ENCODE measurements at places on chromosomes 13 and 19. TPM values are rescaled to one million over a fixed set of nuclear protein-coding genes. Genes with fewer than 3 reads are reported as not detected.
A peak's percentile ranks its signal among the peaks of the same experiment; 100 is the strongest.

DNA sequence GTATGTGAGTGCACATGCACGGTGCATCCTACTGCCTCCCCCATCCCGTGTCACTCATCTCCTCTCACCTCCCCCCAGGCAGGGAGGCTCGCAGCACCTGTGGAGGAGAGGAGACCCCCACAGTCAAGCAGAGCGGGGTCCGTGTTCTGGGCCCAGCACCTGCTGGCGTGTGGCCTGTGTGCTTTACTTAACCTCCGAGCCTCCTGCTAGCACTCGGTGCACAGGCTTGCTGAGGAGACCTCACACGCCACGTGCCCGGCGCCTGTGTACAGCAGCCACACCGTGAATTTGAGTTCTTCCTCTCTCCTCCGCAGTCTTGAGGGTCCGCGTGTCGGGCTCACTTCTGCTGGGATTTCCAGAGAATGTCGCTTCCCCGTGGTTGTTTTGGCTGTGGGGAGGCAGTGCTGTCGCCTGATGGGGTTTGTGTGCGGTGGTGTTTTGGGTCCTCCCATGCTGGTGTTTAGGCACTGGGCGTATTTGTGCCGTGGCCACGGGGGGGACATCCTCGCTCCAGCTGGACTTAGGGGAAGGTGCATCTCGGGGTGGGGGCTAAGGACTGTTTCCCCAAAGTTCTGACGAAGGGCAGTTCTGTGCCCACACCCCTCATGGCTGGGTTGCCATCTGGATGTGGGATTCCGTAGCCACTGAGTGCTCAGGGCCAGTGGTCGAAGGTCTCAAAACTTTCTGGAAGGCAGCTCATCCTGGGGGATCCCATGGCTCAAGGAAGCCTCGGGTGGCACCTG, 34.8 kb upstream of the TMEM255B start:
- DNase-seq, result no peak

DNA sequence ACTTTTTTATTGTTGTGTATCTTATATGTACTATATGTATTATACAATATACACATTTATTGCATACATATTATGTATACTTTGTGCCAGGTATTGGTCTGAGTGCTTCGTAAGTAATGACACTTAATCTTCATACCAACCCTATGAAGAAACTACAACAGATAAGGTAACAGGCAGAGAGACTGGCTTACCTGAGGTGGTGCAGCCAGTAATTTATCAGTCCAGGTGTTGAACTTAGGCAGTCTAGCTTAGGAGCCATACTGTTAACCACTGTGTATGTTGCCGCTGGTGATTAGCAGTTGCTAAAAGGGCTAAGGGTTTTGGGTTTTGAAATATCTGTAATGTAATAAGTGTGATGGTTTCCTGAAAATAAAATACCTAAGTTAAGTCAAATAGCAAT, 53.6 kb upstream of the KCTD4 start:
- no peak for DNase-seq

GRCh38 chr19:10190026-10190425, 4.7 kb downstream of the DNMT1 start:
- DNase-seq, result no peak

GRCh38 chr19:41869374-41869955, 7.6 kb upstream of the CD79A start:
- no peak for DNase-seq

DNA sequence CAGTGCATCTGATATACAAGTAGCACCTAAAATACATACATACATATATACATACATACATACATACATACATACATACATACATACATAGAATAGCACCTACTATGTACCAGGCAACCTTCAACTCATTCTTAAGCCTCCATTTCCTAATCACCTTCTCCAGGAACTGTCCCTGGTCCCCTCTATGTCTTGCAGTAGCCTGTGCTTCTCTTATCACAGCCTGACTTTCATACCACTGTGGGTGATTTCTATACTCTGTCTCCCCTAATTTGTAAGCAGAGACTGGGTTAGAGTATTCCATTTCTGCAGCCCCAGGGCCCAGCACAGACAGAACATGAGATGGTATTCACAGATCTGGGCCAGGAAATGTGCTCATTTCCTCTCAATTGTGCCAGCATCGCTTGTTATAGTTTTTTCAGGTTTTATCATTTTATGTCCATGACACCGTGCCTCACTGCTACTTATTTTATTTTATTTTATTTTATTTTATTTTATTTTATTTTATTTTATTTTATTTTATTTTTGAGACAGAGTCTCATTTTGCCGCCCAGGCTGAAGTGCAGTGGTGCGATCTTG, 14.2 kb upstream of the COLGALT1 start:
- no peak for DNase-seq

GRCh38 chr19:5394551-5395505, 54.2 kb upstream of the PTPRS start:
- no peak for DNase-seq

DNA sequence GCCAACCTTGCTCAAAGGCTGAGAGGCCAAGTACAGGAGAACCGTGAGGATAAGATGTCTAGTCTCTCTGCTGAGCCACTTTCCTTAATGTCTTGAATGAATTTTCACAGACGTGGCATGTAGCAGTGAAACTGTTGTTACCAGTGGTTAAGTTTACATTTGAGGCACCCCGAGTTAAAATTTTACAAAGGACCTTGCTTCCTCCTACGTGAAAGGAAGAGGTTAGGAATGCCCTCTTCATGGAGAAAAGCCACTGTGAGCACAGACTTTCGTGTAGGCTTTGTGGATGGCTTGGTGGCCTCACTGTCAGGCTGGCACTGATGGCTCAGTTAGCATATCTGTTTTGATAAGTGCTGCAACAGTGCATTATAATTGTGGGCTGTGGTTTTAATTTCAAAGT, 2.7 kb downstream of the GJB2 start:
- no peak for DNase-seq

DNA sequence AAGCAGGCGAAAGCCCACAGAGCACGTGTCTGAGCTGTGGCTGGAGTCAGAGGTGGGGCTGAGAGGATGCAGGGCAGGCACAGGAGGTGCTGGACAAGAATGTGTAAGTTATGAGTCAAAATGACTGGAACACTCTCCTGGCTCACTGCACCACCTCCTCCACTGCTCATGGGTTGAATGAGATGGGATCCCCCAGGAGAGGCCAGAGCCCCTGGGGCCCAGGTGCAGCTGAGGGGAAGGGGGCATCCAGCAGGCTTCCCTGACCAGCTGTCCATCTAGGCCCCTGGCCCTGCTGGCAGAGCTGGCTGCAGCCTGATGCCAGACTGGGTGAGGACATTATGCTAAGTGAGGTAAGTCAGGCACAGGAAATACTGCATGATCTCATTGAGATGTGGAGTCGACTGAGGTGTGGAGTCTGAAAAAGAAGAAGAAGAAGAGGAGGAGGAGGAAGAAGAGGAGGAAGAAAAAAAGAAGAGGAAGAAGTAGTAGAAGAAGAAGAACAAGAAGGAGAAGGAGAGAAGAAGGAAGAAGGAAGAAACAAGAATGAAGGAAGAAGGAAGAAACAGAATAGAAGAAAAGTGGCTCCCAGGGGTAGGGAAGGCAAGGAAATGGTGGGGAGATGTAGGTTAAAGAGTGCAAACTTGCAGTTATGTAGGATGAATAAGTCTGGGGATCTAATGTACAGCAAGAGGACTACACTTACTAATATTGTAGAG, 747.4 kb downstream of the UQCRFS1 start:
- DNase-seq, result no peak

DNA sequence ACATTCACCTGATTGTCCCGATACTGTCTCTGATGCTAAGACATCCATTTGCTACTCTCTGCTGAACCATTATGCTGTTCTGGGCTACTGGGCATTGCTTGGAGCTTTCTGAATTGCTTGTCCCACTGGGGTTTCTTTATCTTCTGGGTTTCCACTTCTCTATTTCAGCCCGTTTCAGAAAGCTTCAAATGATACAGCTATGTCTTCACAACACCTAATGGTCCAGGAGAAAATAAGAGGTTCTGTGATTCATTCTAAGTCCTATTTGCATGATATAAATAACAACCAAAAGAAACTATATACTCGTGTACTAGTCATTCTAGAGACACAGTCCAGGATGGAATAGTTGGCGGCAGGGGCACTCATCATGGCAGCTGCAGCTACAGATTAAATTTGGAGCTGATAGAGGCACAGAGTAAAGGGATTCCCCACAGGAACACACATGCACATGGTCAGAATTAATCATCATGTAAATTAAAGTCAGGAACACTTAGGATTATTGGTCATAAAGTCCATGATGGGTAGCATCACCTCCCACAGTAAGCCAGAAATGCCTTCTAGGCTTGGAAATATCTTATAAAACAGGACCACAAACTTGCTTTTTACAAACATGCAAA, 33.3 kb upstream of the SCEL start:
- DNase-seq, result no peak

DNA sequence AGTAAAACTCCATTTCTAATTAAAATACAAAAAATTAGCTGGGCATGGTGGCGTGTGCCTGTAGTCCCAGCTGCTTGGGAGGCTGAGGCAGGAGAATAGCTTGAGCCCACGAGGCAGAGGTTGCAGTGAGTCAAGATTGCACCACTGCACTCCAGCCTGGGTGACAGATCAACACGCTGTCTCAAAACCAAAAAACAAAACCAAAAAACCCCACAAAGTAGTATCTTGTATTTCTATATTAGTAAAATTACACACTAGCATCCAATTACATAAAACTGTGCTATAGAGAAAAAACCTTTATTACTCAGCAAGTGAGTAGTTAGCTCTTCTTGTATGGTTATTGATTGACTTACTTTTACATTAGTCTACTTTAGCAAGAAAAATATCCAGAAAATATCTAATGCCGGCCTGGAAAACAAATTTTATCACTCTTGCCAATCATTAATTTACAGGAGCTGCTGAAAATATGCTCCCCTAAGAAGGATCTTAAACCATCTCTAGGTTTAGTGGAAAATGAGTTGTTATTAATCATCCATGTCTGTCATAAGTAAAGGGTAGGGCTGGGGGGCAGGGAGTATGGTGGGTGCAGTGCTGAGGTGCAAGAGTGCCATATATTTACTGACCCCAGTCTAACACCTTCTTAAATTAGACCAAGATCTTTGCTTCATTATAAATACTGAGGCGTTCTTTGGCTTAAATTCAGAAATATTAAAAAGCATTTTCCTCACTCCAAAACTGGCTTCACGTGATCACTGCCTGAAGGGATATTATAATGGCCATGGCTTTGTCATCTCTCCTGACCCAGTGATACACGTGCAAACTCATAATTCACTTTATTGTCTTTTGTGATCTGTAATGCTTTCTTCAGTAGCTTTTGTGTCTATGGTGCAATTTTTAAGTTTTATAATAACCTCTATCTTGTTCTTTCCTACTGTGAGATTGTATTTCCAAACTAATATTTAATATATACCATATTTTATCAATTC, 44.1 kb downstream of the UBL3 start:
- DNase-seq, result no peak

- no peak for DNase-seq
Observed at GRCh38 chr19:50312967-50313811, 16.0 kb downstream of the KCNC3 start.

- no peak for DNase-seq
Observed at GRCh38 chr19:23439623-23440022, 44.4 kb upstream of the ZNF91 start.

- DNase-seq, result no peak
Observed at GRCh38 chr13:109215377-109215776, 571.0 kb downstream of the IRS2 start.

DNA sequence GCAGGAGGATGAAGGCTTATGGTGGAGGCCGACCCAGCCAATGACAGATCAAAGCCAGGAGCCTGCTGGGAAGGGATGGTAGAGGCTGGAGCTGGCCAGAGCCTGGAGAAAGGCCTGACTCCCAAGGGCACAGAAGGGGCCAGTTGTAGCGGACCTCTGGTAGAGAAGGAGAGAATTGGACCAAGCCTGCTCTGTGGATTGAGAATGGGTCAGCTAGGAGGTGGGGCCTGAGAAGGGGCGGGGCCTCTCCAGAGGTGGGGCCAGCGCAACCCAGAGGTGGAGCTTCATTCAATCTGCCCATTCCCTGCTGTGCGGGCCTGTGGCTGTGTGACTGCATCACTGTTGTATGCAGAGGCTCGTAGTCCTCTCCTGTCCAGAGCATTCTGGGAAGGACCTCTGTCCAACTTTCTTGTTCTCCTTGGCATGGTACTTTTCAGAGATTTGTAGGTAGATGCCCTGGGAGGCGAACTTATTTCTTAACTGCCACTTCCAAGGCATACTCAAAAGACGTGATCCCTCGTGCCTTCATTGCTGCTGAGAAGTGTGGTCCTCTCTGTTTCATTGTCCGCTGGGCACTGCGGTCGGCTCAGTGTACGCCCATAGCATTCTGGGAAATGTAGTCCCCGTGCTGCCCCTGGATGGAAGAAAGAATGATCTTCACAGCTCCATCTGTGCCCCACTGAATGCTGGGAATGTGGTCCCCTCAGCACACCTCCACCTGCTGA, 6.7 kb downstream of the GRIN2D start:
- DNase-seq, result peak; percentile 57

Gene NCR1
- total RNA-seq, result not detected

Gene DENND1C
- not detected for total RNA-seq

Gene MCEMP1
- not detected for total RNA-seq

Gene ZNF738
- total RNA-seq, result 2.1 TPM

Gene SOX1
- total RNA-seq, result not detected

Gene MIA
- 0.26 TPM for total RNA-seq

Gene VSTM2B
- total RNA-seq, result not detected

Gene SYMPK
- total RNA-seq, result 22.3 TPM
